Chondrocyte (in vitro differentiated cells): ENCODE measurements at places on chromosomes 2 and 18. TPM values are rescaled to one million over a fixed set of nuclear protein-coding genes. Genes with fewer than 3 reads are reported as not detected.

DNA sequence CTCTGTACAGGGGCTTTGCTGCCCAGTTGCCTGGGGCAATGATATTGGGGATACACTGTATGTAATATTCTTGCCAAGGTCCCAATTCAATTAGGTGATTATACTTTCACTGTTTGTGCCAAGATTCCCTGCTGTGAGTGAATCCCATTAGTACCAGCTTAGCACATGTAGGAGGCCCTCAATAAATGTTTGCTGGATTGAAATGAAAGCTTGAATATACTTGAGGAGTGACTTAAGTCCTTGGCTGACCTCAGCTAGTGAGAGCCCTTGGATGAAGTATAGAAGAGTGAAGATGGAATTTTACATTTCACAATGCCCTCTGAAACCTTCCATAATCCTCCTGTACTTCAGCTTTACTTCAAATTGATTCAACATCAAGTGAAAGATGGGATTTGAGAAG lies 102.9 kb downstream of the GATA6 start:
- no peak overlapping the region for H3K4me3 ChIP-seq

- peaks cover 20% of the 10 kb centered on the region for H3K4me1 ChIP-seq
- H3K36me3 ChIP-seq, result peaks cover 1% of the 10 kb centered on the region
- H3K4me3 ChIP-seq, result no peak overlapping the region
- H3K27me3 ChIP-seq, result no peaks in the 10 kb centered on the region
Observed at GRCh38 chr2:200624658-200625057, 38.8 kb downstream of the AOX1 start.

GRCh38 chr2:205758500-205758899 lies 76.2 kb downstream of the NRP2 start:
- peaks cover 6% of the 10 kb centered on the region for H3K36me3 ChIP-seq
- peaks cover 58% of the 10 kb centered on the region for H3K4me1 ChIP-seq
- H3K27me3 ChIP-seq, result no peaks in the 10 kb centered on the region

KIF5C gene
- 2.6 to 3.8 TPM (median 3.1 TPM) in 3 replicates for total RNA-seq

DNA sequence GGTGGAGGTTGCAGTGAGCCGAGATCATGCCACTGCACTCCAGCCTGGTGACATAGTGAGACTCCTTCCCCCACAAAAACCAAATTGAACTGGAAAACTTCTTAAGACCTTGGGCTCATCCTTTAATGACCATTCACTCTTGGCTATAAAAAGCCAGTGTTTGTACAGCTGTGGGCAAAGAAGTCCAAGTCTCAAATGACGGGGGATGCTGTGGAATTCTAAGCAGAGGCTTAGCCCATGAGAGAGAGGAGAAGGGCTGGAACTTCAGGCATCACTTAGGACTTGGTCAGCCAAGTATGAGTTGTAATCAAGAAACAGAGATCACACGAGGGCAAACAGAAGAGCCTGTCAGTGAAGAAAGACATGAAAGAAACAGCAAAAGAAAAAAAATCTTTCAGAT lies 79.3 kb upstream of the POU3F3 start:
- no peaks in the 10 kb centered on the region for H3K36me3 ChIP-seq
- peaks cover 20% of the 10 kb centered on the region for H3K4me1 ChIP-seq
- H3K27ac ChIP-seq, result peak overlapping the region; percentile 74
- no peak overlapping the region for H3K4me3 ChIP-seq

HOXD4 gene
- not detected in 3 replicates for total RNA-seq

GRCh38 chr2:102005989-102006885 lies 14.5 kb downstream of the IL1R2 start:
- no peaks in the 10 kb centered on the region for H3K4me1 ChIP-seq
- H3K4me3 ChIP-seq, result no peak overlapping the region
- no peak overlapping the region for H3K27ac ChIP-seq
- DNase-seq, result no peak
- no peaks in the 10 kb centered on the region for H3K36me3 ChIP-seq
- peaks cover 2% of the 10 kb centered on the region for H3K27me3 ChIP-seq

GRCh38 chr2:86036669-86037138 lies 69.0 kb downstream of the POLR1A start:
- H3K36me3 ChIP-seq, result peaks cover 38% of the 10 kb centered on the region
- peaks cover 37% of the 10 kb centered on the region for H3K4me1 ChIP-seq
- no peak overlapping the region for H3K4me3 ChIP-seq
- H3K27me3 ChIP-seq, result no peaks in the 10 kb centered on the region
- peak overlapping the region; percentile 94 for H3K27ac ChIP-seq

GRCh38 chr18:77099485-77100370 lies 32.9 kb downstream of the MBP start:
- DNase-seq, result no peak
- H3K36me3 ChIP-seq, result peaks cover 2% of the 10 kb centered on the region
- peak overlapping the region; percentile 27 for H3K27ac ChIP-seq
- H3K4me3 ChIP-seq, result no peak overlapping the region
- H3K27me3 ChIP-seq, result no peaks in the 10 kb centered on the region

RGPD6 gene
- total RNA-seq, result 9.3 to 30.0 TPM (median 14.1 TPM) in 3 replicates

GRCh38 chr2:234047361-234047760 lies 3.1 kb upstream of the SPP2 start:
- H3K4me3 ChIP-seq, result no peak overlapping the region
- H3K27me3 ChIP-seq, result peaks cover 13% of the 10 kb centered on the region
- peaks cover 6% of the 10 kb centered on the region for H3K4me1 ChIP-seq
- no peak for DNase-seq
- H3K27ac ChIP-seq, result no peak overlapping the region
- no peaks in the 10 kb centered on the region for H3K36me3 ChIP-seq

DNA sequence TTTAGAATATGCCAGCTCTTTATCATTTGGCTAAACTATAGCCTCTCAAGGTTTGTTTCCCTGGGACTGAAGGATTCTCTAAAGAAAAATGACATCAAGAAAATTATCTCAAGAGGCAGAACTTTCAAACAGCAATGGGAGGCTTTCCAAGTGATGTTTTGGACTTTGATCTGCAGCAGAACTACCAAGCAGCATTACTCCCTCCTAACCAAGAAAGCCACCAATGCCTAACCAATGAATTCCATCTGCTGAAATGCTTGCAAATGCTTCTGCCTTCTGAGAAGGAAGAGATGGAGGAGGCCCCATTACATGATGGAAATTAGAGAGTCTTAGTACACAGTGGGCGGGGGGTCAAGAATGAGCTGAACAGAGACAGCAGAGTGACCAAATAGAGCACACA lies 95.1 kb upstream of the SLC35G4 start:
- no peak overlapping the region for H3K27ac ChIP-seq
- peaks cover 7% of the 10 kb centered on the region for H3K4me1 ChIP-seq
- H3K36me3 ChIP-seq, result no peaks in the 10 kb centered on the region
- no peaks in the 10 kb centered on the region for H3K27me3 ChIP-seq
- DNase-seq, result no peak

GPR55 gene
- not detected in 3 replicates for total RNA-seq

GRCh38 chr2:1088192-1088860 lies 137.7 kb downstream of the SNTG2 start:
- H3K4me3 ChIP-seq, result no peak overlapping the region
- no peak for DNase-seq
- no peaks in the 10 kb centered on the region for H3K27me3 ChIP-seq
- H3K27ac ChIP-seq, result no peak overlapping the region
- no peaks in the 10 kb centered on the region for H3K4me1 ChIP-seq
- H3K36me3 ChIP-seq, result no peaks in the 10 kb centered on the region
